ENCODE measurements at places on chromosomes 2 and 18. TPM values are rescaled to one million over a fixed set of nuclear protein-coding genes. Genes with fewer than 3 reads are reported as not detected.

EHBP1 gene
- total RNA-seq, result 166 TPM

CIAO1 gene
- 93.9 TPM for total RNA-seq

TXNL4A gene
- total RNA-seq, result 37.2 TPM

TRIM43 gene
- total RNA-seq, result not detected

ERCC3 gene
- 72.0 TPM for total RNA-seq

FEV gene
- not detected for total RNA-seq

TNFRSF11A gene
- 0.63 TPM for total RNA-seq

HOXD10 gene
- not detected for total RNA-seq

TTR gene
- total RNA-seq, result 3.1 TPM

VWA3B gene
- 1.3 TPM for total RNA-seq
